ENCODE measurements at places on chromosomes 6 and 20.

GRCh38 chr6:112145080-112145573, 57.7 kb downstream of the FAM229B start:
- no peak for DNase-seq

DNA sequence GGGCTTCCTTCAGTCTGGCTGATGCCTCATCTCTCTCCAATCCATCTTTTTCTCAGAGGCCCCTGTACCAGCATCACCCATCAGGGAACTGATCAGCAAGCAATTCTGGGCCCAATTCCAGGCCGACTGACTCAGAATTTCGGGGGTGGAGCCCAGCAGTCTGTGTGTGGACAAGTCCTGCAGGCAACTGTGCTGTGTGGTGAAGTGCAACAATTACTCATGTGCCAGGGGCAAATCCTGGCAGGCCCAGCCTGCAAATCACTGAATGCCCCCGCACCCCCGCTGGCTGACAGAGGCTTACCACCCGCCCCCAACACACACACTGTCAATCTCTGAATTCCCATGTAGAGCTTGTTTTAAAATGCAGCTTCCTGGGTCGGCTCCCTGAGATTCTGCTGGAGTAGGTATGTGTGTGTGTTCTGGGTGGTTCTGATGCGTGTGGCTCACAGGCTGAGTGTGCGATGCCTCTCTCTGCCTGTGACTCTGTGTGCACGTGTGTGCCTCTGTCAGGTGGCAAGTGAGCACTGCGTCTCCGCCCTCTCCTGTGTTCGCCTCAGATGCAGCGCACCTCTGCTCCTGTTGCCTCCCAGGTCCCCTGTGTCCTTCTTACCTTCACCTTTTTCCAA, 45.4 kb downstream of the SSR1 start:
- no peak for DNase-seq

- no peak for DNase-seq
Measured at GRCh38 chr6:25899580-25900408, 25.8 kb upstream of the SLC17A3 start.

- DNase-seq = no peak
Measured at GRCh38 chr6:139981066-139981624, 606.7 kb upstream of the CITED2 start.

DNA sequence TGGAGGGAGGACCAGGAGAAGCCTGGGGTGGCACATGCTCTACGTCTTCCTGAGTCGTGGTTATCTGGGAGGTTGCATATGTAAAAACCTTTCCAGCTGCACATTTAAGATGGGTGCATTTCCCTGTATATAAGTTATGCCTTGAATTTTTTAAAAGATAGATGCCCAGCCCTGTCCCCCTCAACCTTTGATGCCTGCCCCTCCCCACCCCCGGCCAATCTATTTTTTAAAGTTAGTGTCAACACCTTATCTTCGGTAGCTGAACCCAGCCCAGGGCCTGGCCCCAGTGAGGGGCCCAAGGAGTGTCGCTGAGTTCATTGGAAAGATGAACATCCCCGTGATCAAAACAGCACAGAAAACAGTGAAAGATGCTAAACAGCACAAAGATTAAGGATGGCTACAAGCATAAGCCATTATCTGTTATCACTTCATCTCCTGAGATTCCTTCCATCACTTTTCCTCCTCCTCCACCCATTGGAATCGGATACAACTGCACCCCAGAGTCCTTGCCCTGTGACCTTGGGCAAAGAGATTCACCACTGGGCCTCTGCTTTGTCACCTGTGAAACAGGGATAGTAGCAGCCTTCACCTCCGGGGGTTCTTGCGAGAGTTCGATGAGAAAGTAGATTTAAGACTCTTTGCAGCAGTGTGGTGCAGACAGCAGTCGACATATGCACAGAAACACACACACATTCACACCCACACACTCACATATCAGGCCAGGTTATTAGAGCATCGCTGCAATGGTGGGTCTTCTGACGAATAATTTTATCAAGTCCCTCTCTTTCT, 47.5 kb downstream of the SIRPA start:
- DNase-seq = no peak

DNA sequence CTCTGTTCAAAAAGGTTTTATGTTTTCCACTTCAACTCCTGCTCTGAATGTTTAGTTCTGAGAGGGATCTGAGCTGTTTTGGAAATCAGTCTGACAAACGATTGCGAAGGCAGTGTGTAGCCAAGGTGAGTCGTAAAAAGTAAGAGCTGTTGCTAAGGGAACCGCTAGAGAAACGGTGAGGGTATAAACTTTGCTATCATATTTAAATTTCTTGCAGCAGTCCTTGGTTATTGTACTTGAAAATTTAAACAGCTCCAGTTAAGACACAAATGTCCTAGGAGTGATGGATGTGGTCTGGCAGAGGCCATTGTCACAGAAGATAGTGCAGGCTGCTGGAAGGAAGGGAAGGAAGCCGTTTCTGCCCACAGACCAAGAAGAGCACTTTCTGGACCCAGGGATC, 64.9 kb upstream of the CITED2 start:
- no peak for DNase-seq

- no peak for DNase-seq
Measured at GRCh38 chr6:1131285-1132079, 180.4 kb upstream of the FOXQ1 start.

GRCh38 chr6:125375821-125376220, 74.1 kb upstream of the HDDC2 start:
- DNase-seq = no peak

DNA sequence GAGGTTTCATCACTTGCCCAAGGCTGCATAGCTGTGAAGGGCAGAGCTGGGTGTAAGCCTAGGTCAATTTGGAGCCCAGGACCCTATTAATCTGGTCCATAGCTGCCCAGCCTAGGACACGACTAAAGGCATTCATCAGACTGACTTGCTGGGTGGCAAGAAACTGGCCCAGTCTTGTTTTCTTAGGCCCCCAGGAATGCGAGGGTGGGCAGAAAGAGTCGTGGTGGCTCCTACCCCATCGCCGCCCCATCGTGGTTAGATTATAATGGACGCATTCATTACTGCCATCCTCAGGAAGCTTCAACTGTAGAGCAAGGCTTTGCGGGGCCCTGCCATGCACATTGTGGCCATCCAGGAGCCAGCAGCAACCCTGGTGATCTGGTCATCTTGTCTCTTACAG, 16.1 kb downstream of the DYNLRB1 start:
- no peak for DNase-seq

DNA sequence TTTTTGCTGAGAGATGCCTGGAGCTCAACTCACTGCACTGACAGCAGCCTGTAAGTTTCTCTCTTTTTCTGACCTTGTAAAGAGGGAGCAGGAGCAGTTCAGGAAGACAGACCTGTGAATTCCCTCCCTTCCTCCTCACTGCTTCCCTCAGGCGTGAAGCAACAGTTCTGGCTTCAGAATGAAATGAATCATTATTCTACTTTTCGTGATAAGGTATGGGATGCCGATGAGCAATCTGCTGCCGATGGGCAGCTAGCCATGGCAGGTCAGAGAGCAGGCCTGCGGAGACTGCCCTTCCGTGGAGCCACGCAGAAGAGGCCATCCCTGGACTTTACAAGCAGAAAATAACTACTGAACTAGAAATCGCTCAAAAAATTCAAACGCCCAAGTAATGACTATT, 426.5 kb upstream of the RNF217 start:
- DNase-seq = no peak

DNA sequence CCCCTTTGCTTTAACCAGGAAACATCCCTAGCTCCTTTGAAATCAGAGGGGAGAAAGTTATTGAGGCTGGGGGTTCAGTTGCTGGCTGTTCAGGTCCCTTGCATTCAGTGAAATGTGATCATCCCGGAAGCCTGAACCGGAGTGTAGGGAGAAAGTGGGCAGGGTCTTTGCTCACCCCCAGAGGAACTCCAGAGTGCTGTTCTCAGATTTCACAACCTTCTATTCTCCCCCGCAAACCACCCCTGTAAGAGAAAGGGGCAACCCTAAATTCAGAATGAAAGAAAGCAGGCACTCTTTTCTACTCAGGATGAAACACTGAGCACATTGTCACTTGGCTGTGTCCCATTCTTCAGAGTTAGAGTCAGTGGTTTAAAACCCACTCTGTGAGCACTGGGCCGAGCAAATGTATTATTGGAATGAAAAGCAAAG, 139.8 kb downstream of the KHDC1L start:
- DNase-seq = no peak

DNA sequence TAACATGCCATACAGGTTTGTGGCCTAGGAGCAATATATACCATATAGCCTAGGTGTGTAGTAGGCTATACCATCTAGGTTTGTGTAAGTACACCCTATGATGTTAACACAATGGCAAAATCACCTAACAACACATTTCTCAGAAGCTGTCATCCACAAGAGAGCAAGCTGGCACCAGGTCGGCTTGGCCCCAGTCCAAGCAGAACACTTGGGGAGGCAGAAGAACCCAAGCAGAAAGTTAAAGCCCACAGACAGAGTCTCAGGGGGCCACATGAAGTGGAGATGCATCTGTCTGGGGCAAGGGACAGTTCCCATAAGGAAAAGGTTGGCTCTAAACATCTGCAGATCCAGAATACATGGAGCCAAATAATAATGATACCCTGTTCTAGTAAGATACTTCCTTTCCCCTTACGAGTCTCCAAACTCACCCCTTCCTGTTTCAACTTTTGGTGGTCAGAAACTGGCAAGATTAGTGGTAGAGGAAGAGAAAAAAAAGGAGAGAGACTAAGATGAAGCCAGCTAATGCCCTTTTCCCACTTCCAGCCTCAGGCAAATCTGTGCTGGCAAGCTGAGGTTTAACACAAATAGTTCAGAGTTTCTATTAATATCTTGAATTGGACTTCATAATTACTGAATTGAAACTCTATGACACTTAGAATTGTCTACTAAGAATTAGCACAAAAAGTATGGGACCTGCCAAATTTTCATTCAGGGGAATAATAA, 29.5 kb downstream of the TCF21 start:
- DNase-seq = no peak

- DNase-seq = no peak
Measured at GRCh38 chr20:44180814-44181213, 6.2 kb downstream of the JPH2 start.

GRCh38 chr20:11091511-11091910, 417.7 kb upstream of the JAG1 start:
- DNase-seq = no peak

GRCh38 chr6:31037169-31037568, 26.9 kb downstream of the MUC22 start:
- DNase-seq = no peak

DNA sequence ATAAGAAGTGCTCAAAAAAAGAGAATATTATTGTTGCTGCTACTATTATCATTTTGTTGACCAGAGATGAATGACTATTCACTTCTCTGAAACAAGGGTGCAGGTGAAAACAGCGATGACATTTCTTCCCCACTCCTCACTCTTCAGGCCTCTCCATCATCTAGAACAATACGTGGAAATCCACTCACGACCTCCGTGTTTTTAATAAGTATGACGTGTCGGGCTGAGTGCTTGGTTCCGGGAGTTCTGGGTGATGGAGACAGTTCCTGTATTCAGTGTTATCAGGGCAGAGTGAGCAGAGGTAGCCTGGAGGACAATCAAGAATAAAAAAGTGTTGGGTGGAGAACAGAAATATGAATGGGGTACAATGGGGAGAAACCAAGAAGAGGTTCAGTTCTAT, 130.0 kb upstream of the ZNF217 start:
- no peak for DNase-seq

- DNase-seq = no peak
Measured at GRCh38 chr6:22248513-22249308, 48.1 kb downstream of the PRL start.

GRCh38 chr6:137884149-137884909, 17.3 kb downstream of the TNFAIP3 start:
- DNase-seq = no peak

DNA sequence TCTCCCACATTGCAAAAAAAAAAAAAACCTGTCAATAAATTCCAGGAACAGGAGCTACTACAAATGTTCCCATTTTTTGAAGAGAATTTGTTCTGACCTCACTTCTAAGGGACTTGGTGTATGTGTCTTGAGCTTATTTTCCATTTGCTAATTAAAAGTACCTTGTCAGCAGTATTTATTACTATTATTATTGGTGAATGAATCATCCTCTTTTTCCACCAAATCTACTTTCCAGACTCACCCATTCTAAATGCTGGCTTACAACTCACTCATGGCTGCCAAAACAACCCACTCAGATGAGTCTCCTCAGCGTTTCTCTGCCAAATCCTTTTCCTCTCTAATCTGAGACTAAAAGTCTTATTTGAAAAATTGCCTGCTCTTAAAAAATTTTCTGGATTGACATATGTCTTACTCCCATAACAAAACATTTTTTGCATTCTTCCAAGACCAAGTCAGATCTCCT, 33.2 kb upstream of the TASP1 start:
- no peak for DNase-seq

DNA sequence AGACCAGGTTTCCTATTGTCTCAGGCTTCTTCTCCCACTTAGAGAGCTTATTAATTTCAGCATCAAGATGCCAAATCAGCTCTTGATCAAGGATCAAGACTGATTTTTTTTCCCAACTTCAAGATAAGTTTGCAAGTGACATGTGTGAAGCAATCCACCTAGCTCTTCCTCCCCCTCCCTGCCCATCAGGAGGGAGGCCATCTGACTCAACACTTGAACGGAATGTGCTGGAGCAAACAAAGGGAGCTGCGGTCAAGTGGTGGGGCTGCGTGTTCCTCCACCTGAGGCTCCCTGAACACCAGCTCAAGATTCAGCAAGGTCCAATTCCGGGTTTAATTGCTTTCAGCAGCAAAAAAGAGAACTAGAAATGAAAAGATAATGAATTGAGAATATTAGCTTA, 38.7 kb downstream of the TTI1 start:
- no peak for DNase-seq

DNA sequence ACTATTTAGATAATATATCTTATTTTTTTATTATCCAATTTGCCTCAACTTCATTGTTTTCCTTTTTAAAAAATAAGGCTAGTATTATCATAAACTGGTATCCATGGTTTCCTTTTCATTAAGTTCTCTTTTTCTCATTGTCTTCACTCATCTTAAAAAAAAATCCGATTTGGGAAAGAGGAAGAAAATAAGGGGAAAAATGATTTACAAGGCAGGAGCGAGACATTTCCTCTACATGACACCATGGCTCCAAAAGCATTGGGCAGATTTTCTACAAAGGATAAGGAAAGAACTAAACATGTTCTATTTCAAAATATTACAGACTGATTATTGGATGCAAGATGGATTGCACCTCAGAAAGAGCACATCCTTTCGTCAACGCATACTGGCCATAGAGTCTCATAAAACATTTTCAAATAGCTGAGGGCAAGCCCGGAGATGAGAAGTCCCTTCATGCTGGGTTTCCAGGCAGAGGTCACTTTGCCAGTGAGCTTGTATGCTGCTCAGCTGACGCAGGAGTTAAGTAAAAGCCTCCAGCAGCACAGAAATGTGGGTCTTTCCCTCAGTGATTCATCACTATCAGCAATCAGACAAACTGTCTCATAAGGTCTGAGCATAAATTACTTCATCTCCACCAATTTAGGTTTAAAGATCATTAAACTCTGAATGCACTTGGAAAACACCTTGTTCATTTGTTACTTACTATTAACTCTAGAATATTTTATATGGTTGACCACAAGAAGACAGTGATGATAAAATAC, 129.0 kb upstream of the TNFAIP3 start:
- DNase-seq = no peak

GRCh38 chr6:11085758-11086435, 7.7 kb upstream of the SMIM13 start:
- DNase-seq = no peak

GRCh38 chr6:166584155-166584554, 2.3 kb downstream of the RAMACL start:
- no peak for DNase-seq
